GM13977 (cell line): ENCODE measurements at places on chromosomes 12 and 14.
A peak's percentile ranks its signal among the peaks of the same experiment; 100 is the strongest.

DNA sequence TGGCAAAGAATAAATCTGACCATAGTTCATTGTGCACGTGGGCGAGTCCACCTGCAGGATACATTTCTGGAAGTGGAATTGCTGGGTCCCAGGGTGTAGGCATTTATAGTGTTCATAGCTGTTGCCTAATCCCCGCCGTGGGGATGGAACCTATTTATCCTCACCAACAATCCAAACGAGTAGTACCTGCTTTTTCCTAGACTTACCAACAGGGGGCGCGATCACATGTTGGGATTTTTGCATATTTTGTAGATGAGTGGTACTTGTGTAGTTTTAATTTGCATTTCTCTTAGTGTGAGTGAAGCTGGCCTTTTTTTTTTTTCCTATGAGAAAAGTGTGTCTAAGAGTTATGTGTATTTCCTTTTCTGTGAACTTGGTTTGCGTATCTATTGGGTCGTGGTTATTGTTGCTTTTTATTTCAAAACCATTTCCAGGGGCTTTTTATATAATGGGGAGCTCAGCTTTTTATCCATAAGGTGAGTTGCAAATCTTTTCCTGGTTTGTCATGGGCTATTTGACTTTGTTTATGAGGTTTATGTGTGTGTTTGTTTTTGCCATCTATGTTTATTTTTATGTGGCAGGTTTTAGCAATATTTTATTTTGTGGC lies 67.2 kb downstream of the CCDC92 start:
- DNase-seq = peak; percentile 77

DNA sequence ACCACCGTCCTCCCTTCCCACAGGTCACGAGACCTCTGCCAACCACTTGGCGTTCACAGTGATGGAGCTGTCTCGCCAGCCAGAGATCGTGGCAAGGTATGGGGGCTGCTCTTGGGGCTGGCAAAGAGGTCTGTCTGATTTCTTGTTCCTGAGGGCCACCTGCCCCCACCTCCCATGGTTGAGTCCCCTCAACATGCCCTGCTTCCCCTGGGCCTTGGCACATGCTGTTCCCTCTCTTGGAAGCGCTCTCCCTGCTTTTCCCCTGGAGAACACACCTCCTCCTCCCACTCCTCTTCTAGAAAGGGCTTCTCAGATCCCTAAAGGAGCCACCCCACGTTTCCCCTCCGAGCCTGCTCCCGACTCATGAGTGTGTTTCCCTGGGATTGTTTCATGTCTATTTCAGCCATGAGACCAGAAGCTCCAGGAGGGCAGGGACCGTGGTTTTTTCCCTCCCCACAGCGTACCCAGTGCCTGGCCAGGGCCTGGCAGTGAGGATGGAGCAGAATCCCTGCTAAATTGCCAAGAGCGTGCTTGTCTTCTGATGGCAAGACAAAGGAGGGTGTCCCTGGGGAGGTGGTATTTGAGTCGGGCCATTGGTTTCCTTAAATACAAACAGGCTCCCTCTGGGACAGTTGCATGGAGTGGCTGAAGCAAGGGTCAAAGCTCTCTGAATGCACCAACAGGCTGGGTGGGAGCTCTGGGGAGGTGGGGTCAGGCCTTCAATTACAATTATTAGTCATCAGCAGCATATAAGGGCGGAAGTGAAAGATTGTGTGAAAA lies 34.1 kb downstream of the CYP46A1 start:
- peak; percentile 60 for DNase-seq

- no peak for DNase-seq
These were observed 84.4 kb downstream of the SLC24A4 start for GRCh38 chr14:92407410-92407809.

GRCh38 chr12:95962222-95962621 lies 19.1 kb downstream of the AMDHD1 start:
- no peak for DNase-seq

GRCh38 chr14:40987481-40987880 lies 619.2 kb upstream of the LRFN5 start:
- no peak for DNase-seq
